ENCODE measurements at places on chromosomes 16 and 17.

DNA sequence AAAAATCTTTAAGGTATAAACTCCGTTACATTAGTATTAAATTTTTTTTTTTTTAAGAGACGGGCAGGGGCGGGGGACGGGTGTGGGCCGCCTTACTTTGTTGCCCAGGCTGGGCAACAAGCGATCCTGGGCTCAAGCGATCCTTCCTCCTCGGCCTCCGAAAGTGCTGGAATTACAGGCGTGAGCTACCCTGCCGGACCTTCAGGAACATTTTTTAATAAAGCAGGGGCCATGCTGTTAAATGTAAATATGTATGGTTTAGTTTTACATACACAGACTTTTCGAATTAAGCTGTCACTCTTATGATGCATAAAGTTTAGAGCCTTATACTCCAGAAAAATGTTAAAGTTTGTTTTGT is 2.4 kb downstream of the PPM1D start:
- no peak for DNase-seq

GRCh38 chr16:51035711-51036110 is 115.4 kb downstream of the SALL1 start:
- no peak for DNase-seq

- no peak for DNase-seq
Observed at GRCh38 chr17:48048384-48049126, 396 bp downstream of the NFE2L1 start.

DNA sequence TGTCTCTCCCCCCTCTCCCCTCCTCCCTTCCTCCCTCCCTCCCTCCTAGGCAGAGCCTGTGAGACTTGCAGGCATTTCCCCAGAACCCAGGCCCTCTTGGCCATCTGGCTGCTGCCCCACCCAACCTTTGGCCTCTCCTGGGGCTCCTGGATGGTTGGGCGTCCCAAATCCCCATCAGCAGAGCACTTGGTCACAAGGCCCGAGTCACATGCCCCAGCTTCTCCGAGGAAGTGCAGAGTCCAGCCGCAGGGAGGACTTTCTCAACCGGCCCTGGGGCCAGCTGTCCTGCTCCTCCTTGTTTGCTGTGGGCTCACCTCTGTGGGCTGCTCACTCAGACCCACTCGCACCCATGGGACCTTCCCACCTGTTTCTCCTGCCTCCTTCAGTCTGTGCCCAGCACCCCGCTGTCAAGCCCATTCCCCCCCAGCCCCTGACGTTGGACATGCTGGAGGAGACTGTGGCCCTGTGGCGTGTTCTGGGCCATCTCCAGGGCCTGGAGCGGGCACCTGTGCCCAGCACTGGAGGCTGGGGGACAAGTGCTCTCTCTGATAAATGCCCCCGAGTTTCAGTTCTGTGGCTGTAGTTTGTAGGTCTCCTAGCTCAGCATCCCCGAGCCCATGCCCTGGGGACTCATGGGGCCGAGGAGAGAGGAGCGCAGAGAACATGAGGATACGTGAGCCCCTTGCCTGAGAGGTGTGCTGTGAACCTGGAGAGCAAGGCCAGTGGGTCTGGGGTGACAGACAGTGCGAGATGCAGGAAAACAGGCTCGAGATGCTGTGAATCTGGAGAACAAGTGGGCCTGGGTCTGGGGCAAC is 42.3 kb upstream of the ZNF750 start:
- no peak for DNase-seq

DNA sequence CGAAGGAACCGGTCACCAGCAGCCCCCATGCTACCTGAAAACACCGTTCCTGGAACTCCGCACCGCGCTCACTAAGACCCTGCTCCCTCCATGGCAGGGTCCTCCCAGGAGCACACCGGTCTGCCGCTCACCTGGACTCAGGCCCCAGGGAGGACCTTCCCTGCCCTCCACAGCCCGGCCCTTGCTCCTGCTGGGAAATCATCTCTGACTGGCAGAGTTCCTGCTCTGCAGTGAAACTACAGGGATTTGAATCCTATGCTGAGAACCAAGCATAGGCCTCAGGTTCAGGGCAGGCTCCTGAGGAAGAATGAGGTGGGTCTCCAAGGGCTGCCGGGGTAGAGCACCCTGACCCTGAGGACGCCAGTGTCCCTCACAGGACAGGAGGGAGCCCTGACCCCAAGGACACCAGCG is 88.5 kb downstream of the KCNJ12 start:
- DNase-seq, result no peak

DNA sequence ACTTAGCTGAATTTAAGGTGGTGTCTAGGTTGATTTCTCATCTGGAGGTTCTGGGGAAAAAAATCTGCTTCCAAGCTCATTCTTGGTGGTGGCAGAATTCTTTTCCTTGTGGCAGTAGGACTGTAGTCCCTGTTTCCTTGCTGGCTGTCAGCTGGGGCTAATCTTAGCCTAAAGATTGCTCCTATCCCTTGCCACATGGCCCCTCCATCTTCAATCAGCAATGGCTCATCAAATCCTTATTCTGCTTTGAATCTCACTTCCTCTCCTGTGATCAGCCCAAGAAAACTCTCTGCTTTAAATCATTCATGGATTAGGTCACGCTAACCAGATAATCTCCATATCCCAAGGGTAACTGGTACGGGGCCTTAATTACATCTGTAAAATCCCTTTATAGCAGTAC is 6.6 kb downstream of the FAM20A start:
- no peak for DNase-seq

DNA sequence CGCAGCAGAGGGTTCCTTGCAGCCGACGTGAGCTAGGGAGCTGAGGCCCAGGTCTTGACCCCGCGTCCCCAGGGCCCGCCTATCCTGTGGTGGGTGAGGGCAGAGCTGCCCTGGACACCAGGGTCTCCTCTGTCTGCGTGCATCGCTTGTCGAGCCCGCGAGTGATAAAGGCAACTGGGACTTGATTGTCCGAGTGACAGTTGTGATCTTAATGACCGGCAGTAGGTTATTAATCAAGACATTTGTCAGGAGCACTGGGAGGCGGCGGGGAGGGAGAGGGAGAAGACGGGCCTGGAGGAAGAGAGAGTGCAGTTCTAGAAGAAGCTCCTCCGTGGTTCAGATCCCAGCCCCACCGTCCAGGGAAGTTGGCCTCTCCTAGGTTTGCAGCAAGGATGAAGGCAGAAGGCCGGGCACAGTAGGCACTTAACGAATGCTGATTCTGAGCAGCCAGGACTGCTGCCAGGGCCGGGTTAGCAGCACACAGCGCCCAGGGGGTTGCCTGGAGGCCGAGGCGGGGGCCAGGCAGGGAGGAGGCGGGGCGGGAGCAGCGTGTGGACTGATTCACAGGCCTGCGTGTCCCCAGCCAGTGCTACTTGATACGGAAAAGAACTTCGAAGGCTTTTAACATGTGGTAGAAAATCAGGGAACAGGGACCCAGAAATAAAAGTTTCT is 11.3 kb upstream of the GSE1 start:
- no peak for DNase-seq

Measured in fibroblast of skin of left quadriceps (primary cell).